Stimulated activated CD4-positive, alpha-beta T cell treated with anti-CD3 and anti-CD28 coated beads, Interleukin-2, amount 100 ng/mL, for 4 hours (primary cell): ENCODE measurements at places on chromosomes 7 and 10.

DNA sequence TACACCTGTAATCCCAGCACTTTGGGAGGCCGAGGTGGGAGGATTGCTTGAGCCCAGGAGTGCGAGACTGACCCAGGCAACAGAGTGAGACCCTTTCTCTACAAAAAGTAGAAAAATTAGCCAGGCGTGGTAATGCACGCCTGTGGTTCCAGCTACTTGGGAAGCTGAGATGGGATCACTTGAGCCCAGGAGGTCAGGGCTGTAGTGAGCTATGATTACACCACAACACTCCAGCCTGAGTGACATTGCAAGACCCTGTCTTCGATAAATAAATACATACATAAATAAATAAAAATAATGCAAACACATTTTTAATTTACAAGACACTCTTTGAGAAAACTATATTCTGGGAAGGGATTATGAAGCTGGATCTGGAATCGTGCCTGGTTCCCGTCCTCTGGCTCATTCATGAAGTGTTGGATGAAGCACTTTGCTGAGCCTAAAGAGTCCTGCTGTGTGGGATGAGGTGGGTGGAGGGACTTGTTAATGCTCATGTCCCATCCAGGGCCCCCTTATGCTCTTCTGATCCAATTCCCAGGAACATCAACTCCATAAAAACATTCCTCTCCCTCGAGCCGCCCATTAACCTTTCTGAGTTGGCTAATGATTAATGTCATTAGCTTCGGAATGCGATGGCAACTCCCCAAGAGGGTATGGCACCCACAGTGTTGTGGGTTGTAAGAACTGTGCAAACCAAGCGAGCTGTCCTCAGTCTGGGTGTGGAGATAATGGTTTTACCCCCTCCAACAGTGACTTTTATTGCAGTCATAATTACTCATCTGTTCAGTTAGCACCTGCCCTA is 236.3 kb downstream of the BAMBI start:
- DNase-seq: no peak

DNA sequence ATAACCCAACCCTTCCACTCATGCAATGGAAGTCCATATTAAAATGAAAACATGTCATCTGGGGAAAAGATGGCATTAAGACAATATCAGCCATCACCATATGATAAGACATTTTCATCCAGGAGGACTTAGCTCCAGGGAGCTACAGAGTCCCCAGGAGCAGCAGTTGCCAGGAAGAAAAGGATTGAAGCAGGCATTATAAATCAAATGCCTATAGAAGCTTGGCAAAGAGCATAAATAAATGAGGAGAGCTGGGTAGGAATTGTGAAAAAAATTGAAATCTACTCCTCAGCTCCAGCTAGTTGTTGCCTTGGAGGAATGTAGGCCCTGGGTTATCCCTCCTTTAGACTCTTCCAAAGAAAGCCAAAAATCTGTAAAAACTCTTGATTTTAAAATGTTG is 42.5 kb downstream of the FAM13C start:
- DNase-seq: no peak

GRCh38 chr10:99977916-99978315 is 31.8 kb downstream of the DNMBP start:
- no peak for DNase-seq

DNA sequence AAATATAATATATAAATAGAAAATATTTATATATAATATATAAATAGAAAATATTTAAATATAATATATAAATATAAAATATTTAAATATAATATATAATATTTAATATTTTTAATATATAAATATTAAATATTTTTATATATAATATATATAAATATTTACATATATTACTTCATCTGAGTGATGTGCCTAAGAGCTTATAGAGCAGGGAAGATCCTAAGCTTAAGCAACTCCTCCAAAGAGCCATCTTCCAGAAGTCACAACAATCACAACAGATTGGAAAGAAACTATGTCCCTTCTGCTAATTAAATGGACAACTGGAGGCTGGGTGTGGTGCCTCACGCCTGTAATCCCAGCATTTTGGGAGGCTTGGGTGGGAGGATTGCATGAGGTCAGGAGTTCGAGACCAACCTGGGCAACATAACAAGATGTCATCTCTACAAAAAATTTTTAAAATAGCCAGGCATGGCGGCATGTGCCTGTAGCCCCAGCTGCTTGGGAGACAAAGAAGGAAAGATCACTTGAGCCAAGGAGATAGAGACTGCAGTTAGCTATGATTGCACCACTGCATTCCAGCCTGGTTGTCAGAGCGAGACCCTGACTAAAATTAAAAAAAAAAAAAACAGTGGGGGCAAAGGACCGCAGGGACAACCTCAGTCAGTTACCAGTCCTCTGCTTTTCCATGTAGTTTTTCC is 198.7 kb downstream of the SKIDA1 start:
- no peak for DNase-seq

DNA sequence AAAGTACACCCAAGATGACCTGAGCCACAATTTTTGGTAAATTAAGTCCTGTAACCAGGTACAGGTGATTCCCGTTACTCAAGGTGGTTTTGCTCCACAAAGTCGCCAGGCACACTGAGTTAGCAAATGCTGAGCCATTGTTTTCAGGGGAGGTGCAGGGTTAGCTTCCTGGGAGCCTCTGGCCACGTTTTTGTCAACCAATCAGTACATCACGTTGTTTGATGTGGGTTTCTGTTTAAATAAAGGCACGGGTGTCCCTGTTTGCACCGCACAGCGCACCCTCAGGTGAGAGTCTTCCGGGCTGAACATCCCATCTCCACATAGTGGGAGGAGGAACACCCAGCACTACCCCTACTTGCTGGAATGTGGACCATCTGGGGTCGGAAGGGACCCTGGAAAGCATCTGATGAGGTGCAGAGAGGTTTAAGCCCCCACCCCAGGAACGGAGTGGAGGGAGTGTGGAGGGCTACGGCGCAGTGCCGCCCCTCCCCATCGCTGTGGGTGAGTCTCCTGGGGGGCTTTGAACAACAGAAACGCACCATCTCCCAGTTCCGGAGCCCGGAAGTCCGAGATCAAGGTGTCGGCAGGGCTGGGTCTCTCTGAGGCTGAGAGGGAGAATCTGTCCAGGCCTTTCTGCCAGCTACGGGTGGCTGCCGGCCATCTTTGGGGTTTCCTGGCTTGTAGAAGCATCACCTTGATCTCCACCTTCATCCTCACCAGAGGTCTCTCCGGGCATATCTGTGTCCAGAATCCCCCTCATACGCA is 42.5 kb downstream of the PRKAG2 start:
- DNase-seq: no peak

GRCh38 chr7:121800916-121801675 is 71.9 kb upstream of the PTPRZ1 start:
- no peak for DNase-seq

GRCh38 chr10:74123081-74123480 is 27.5 kb downstream of the AP3M1 start:
- DNase-seq: no peak
